H1 (cell line): ENCODE measurements at places on chromosomes 2 and 18.

DNA sequence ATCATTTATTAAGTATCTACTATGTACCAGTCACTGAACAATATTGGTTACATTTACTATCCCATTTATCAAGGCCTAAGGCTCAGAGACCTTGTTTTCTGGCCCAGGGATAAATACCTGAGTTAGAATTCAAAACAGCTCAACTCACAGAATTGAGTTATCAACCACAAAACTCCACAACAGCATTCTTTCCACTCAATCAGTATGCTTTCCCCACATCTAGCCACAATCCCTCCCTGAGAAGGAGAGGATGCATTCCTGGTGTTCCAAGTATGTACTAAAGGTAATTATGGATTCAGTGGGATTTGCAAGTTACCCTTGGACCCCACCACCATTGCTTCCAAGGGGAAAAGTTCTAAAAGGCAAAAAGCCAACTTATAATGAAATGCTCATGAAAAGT, 104.2 kb upstream of the PID1 start:
- H3K27me3 ChIP-seq: no peaks in the 10 kb centered on the region
- DNase-seq: no peak
- no peaks in the 10 kb centered on the region for H3K4me1 ChIP-seq
- no peaks in the 10 kb centered on the region for H3K36me3 ChIP-seq
- H3K4me3 ChIP-seq: no peak overlapping the region

- H3K36me3 ChIP-seq: no peaks in the 10 kb centered on the region
- H3K4me1 ChIP-seq: no peaks in the 10 kb centered on the region
- H3K27ac ChIP-seq: no peak overlapping the region
- H3K4me3 ChIP-seq: no peak overlapping the region
- no peak for DNase-seq
Observed at GRCh38 chr18:74546751-74547530, 12.6 kb downstream of the CNDP1 start.

DNA sequence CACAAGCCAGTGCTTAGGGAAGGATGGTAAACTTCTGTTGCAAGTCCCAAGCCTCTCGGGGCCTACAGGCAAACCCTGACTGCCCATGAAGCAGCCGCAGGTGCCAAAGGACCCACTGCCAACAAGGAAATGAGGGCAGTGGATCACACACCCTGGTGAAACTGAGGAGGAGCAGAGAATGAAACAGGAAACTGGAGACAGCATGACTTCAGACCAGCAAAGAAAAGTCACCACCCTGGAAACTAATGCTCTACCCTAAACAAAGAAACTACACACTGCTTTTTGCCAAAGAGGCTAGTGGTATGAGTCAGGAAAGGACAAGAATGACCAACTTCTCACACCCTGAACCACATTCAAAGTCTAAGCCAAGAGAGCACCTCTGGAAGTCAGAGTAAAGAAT, 97.2 kb downstream of the MYO5B start:
- no peak for DNase-seq
- peaks cover 4% of the 10 kb centered on the region; the same call in 1 of the 2 replicates for H3K4me1 ChIP-seq
- no peaks in the 10 kb centered on the region for H3K27me3 ChIP-seq
- no peak overlapping the region for H3K27ac ChIP-seq
- H3K4me3 ChIP-seq: no peak overlapping the region
- H3K36me3 ChIP-seq: no peaks in the 10 kb centered on the region

GRCh38 chr2:236686561-236686960, 116.9 kb downstream of the ACKR3 start:
- no peak for DNase-seq
- no peaks in the 10 kb centered on the region for H3K27me3 ChIP-seq
- no peak overlapping the region for H3K4me3 ChIP-seq
- H3K36me3 ChIP-seq: no peaks in the 10 kb centered on the region
- no peaks in the 10 kb centered on the region for H3K4me1 ChIP-seq

GRCh38 chr2:75375646-75376582, 176.6 kb upstream of the TACR1 start:
- H3K27ac ChIP-seq: no peak overlapping the region
- peaks cover 3% of the 10 kb centered on the region; the same call in 1 of the 2 replicates for H3K4me1 ChIP-seq
- no peak overlapping the region for H3K4me3 ChIP-seq
- no peak for DNase-seq

DNA sequence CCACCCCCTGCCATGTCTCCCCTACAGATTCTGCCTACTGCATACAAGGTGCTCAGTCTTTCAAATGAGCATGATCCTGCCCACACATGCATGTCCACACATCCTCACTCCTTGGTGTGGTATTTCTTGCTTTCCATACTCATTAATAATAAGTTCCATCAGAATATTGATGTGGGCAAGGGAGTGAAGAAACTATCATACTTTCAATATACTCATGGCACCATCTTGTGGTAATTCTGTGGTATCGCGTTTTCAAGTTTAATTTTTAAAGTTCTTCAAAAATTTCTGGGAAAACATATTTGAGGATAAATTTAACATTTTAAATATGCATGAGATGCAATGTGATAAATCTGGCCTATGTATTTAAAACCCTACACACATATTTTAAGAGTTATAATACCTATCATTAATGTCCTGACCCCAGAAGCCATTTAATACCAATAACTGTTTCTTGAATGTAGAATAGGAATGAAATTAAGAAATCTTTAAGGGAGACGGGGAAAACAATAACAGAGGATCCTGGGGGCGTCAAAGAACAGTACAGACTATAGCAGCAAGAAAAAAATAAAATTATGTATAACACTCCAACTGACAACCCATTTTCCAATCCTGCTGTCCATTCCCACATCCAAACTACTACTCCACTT, 110.1 kb downstream of the ZNF385B start:
- H3K4me1 ChIP-seq: no peaks in the 10 kb centered on the region
- no peaks in the 10 kb centered on the region for H3K36me3 ChIP-seq
- no peak overlapping the region for H3K4me3 ChIP-seq

DNA sequence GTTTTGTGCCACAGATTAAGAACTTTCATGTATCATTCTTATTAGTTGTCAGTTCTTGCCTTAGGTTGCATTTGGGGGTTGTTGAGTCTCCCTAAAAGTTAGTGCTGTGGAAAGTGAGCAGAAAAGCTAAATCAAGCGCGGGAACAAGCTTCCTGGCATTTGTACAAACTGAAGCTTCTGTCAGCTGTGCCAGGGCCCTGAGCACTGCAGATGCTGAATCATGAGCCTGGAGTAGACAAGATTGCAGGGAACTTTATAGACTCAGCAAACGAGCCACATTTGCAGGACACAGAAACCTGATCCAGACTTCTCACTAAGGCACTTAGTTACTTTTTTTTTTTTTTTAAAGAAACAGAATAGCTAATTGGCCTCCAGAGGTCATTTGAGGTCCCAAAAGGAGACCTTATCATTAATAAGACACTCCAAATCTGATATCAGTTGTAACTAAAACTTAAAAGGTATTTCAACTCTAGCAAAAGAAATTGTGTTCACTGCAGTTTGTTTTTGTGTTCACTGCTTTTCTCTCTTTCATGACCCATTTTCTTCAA, 88.7 kb downstream of the ADAM23 start:
- H3K27me3 ChIP-seq: no peaks in the 10 kb centered on the region
- H3K4me3 ChIP-seq: no peak overlapping the region
- DNase-seq: no peak
- H3K27ac ChIP-seq: no peak overlapping the region
- H3K4me1 ChIP-seq: no peaks in the 10 kb centered on the region
- no peaks in the 10 kb centered on the region for H3K36me3 ChIP-seq

GRCh38 chr2:153819501-153819900, 52.2 kb upstream of the GALNT13 start:
- no peak overlapping the region for H3K27ac ChIP-seq
- DNase-seq: no peak
- no peaks in the 10 kb centered on the region for H3K4me1 ChIP-seq
- H3K36me3 ChIP-seq: no peaks in the 10 kb centered on the region

- peak overlapping the region; percentile 82 for H3K27ac ChIP-seq
- H3K4me1 ChIP-seq: peaks cover 24% of the 10 kb centered on the region
- no peak overlapping the region; the same call in 1 of the 2 replicates for H3K4me3 ChIP-seq
- H3K27me3 ChIP-seq: no peaks in the 10 kb centered on the region
- no peak for DNase-seq
- H3K36me3 ChIP-seq: no peaks in the 10 kb centered on the region
Observed at GRCh38 chr18:34660572-34660971, 49.5 kb upstream of the DTNA start.

DNA sequence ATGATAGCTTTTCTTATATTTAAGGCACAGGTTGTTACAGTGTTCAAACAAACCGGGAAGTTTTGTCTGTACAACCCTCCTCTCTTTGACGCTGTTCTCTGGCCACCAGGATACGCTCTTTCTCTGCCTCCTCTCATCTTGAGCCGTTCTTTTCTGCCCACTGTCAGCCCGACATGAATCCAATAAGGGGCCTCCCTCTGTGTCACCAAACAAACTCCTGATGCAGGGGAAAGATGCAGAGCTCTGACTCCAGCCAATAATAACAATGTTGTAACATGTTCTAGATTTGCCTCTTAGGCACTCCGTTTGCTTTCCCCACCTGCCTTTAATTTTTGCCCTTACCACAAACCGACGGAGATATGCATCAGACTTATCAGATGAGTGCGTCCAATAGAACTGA, 449.3 kb downstream of the SLC4A3 start:
- no peak overlapping the region for H3K4me3 ChIP-seq
- H3K36me3 ChIP-seq: no peaks in the 10 kb centered on the region
- H3K4me1 ChIP-seq: no peaks in the 10 kb centered on the region; the same call in 1 of the 2 replicates
- no peaks in the 10 kb centered on the region for H3K27me3 ChIP-seq

- DNase-seq: no peak
- no peaks in the 10 kb centered on the region for H3K36me3 ChIP-seq
- no peak overlapping the region for H3K27ac ChIP-seq
- H3K27me3 ChIP-seq: no peaks in the 10 kb centered on the region
Observed at GRCh38 chr18:395456-396250, 104.8 kb downstream of the COLEC12 start.

- no peak overlapping the region for H3K27ac ChIP-seq
- no peak for DNase-seq
Observed at GRCh38 chr2:43324259-43325106, 98.1 kb upstream of the ZFP36L2 start.

DNA sequence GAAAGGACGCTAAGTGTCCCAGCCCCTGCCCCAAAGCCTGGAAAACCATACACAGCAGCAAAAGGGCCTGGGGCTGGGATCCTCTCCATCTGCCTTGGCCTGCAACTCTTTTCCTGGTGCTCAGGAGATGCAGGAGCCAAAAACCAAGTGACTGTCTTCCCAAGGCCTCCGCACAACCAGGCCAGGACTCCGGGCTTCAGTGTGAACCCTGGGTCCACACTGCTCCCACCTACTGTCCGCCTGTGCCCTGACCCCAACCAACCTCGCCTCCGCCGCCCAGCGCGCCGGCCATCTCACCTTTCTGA, 1.1 kb downstream of the FEV start:
- H3K36me3 ChIP-seq: no peaks in the 10 kb centered on the region
- H3K27me3 ChIP-seq: peaks cover 95% of the 10 kb centered on the region
- H3K4me1 ChIP-seq: peaks cover 17% of the 10 kb centered on the region
- DNase-seq: no peak
- H3K4me3 ChIP-seq: no peak overlapping the region

- H3K27me3 ChIP-seq: no peaks in the 10 kb centered on the region
- no peak overlapping the region for H3K4me3 ChIP-seq
- DNase-seq: no peak
- H3K27ac ChIP-seq: no peak overlapping the region
- peaks cover 1% of the 10 kb centered on the region; the same call in 1 of the 2 replicates for H3K4me1 ChIP-seq
Observed at GRCh38 chr2:129891341-129892320, 87.8 kb upstream of the RAB6C start.

GRCh38 chr2:172427990-172428831, 825 bp downstream of the ITGA6 start:
- DNase-seq: no peak
- H3K4me1 ChIP-seq: peaks cover 9% of the 10 kb centered on the region
- peak overlapping the region; percentile 70 for H3K27ac ChIP-seq
- H3K4me3 ChIP-seq: peak overlapping the region; percentile 85
- H3K27me3 ChIP-seq: no peaks in the 10 kb centered on the region; the same call in 1 of the 2 replicates
